ENCODE measurements at places on chromosomes 13 and 19.
A peak's percentile ranks its signal among the peaks of the same experiment; 100 is the strongest.

- DNase-seq: no peak
Observed at GRCh38 chr13:40429706-40430545, 236.5 kb downstream of the FOXO1 start.

- DNase-seq: no peak
Observed at GRCh38 chr13:25902891-25903341, 148.9 kb downstream of the SHISA2 start.

GRCh38 chr13:75410207-75410606 lies 71.8 kb downstream of the TBC1D4 start:
- no peak for DNase-seq

GRCh38 chr13:27979765-27980279 lies 8.7 kb downstream of the URAD start:
- no peak for DNase-seq

DNA sequence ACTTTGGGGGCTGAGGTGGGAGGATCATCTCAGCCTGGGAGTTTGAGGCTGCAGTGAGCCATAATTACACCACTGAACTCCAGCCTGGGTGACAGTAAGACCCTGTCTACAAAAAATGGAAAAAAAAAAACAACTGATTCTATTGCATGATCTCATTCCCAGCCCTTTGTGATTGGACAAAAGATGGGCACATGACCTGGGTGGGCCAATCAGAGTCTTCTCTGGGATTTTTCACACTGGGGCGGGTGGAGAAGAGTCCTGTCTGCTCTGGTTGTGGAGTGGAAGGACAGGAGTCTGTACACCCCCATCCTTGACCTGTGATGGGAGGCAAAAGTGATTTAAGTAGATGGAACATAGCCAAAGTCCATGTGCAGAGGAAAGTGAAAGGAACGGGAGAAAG lies 170.5 kb downstream of the UQCRFS1 start:
- DNase-seq: no peak

DNA sequence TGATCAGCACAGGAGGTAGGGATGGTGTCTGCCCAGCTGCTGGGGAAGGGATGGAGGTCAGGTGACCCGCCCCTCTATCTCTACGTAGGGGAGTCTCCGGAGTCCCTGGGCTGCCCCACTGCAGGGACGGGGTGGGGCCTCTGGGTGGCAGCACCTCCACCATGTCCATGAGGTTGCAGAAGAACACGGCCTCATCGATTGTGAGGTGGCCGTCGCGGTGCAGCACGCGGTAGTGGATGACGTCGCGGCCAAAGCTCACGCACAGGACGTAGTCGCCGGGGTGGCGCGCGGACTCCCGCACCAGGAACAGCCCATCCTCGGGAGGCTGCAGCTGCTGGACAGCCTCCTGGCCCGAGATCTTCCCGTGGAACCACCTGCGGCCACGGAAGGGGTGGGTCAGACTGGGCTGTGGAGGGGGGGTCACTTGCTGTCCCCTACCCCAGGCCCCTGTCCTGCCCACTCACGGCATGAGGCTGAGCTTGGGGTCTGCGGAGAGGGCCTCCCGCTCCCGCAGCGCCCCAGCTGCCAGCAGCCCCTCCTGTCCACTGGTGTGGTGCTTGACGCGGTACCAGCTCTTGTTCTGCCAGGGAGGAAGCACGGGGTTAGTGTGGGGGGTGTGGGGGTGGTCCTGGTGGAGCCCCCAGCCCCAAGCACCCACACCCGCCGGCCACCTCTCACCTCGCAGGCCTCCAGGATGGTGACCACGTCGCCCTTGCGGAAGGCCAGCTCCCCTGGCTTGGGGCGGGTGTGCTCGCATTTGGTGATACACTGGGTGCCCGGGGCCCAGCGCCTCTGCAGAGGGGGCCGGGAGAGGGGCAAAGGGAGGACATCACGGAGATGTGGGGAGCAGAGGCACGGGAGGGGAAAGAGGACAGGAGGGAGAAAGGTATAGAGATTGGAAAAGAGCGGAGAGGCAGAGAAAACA lies 2.3 kb downstream of the MATK start:
- DNase-seq: no peak

GRCh38 chr19:34317311-34317927 lies 47.6 kb upstream of the GPI start:
- peak; percentile 27 for DNase-seq

DNA sequence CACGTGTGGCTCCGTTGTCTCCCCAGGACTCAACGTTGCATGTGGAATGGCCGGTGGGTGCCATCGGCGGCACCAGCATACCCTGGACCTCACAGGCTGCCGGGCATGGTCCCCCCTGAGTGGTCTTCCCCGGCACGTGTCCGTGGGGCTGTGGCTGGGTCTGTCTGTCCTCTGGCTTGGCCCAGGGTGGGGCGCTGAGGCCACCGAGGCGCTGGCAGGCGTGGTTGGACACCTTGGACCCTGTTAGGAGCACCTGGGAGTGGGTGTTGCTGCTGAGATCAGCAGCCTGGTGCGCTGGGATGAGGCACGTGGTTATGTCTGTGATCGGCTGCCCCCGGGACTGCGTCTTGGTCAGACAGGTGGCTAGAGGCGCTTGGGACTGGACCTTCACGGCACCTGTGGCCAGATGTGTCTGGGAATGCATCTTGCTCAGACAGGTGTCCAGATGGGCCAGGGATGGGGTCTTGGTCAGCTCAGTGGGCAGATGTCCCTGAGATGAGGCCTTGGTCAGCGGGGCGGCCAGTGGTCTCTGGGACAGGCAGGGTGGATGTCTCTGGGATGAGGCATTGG lies 9.2 kb downstream of the IQCN start:
- no peak for DNase-seq

GRCh38 chr13:40665126-40666044 lies 1.1 kb downstream of the FOXO1 start:
- DNase-seq: no peak

DNA sequence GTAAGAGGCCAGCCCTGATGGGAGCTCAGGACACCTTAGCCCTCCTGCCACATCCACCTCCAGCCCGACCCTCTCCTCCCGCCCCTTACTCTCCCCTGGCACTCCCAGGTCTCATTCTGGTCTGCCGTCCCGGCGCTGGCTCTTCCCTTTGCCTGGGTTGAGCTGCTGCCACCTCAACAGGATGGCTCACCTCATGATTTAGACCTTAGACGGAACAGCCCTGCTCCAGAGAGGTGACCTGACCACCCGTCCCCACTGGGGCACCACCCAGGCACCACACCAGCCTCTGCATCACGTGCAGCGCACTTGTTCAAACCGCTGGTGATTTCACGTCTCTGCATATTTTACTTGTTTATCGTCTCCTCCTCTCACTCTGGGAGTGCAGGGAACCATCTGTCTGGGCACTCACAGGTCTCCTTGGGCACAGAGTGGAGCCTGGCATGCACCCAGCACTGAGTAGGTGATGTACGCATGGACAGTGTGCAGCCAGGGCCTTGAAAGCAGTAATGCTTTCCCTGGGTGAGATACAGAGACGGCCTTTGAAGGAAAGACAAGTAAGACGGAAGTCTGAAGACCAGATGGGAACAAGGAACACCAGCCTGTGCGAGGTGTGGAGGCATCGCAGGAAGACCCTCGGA lies 183.1 kb downstream of the KATNAL1 start:
- DNase-seq: no peak

DNA sequence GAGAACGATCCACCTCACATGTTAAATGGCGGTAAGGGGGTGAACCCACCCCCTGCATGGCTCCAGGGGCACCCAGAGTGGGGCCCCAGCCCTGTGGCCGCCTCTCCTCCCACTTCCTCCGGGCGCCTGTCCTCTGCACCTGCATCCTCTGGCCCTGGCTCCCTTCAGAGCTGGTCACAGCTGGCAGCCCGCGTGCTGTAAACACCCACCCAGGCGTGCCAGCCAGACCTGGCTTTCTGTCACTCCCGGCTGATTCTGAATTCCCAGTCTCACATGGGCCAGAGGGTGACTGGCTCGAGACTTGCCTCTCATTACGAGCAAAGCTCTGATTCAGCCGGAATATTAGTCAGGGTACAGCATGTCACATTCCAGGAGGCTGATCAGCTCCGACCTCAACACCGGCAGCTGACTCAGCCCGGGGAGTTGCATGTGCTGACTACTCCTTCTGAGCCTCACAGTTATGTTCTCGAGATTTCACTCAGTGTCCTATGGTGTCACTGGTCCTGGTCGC lies 75.1 kb downstream of the GNG7 start:
- peak; percentile 85 for DNase-seq

DNA sequence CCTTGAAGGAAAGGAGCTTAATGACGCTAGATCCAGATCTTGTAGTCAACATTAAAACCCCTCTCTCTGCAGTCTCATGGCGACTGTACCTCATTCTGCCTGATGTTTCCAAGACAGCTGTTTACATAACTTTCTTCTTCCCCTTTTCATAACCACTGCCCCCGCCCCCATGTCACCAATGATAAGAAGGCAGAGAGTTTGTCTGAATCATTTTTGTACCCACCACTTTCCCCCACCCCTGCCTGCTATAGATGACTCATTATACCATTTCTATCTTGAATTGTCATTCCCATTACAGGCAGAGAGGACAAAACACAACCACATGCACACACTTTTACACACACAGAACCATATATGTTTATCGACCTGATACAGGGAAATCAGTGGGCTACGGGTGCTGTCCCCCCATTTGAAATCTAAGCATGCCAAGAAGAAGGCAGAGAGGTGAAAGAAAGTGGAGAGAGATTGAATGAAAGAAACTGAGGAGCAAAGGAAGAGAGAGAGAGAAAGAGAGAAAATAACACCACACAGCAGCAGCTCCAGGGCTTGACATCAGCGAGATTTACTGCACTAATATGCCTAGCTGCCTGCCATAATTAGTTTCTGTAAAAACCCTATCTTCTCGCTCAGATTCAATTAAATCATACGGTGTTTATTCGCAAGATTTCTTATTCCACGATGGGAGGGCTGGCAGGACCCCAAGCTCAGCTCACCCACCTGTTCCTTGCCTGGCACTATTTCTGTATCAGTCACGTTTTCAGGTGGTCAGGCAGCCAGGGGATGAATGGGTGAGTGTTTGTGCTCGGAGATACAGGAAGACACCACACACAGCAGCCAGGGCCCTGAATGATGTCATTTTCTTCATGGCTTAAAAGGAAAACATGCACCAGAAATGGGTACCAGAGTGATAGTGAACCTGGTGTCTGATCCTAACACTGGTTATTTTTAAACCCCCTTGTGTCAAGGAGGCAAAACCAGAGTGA lies 114.3 kb upstream of the SERP2 start:
- no peak for DNase-seq

- DNase-seq: no peak
Observed at GRCh38 chr13:30020726-30021312, 170.4 kb upstream of the UBL3 start.

DNA sequence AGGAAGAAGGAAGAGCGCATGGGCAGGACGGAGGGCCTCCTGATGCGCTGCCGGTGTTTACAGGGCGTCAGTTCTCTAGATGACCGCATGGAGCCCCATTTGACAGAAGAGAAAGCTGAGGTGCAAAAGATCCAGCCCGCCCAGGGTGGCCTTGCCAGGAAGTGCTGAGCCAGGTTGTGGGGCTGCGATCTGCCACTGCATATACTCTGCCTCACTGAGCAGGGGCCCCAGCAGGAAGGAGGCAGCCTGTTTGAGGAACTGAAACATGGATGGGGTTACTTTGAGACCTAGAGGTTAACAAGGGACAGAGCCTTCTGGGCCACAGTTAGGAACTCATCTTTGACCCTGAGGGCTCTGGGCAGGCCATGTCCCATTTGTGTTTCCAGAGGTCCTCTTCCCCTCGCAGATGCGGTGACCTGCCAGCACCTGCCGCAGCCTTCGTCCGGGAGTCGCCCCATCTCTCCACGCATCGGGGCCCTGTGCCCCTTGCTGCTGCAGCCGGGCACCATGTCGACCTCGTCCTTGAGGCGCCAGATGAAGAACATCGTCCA lies 3.2 kb downstream of the EPN1 start:
- no peak for DNase-seq

DNA sequence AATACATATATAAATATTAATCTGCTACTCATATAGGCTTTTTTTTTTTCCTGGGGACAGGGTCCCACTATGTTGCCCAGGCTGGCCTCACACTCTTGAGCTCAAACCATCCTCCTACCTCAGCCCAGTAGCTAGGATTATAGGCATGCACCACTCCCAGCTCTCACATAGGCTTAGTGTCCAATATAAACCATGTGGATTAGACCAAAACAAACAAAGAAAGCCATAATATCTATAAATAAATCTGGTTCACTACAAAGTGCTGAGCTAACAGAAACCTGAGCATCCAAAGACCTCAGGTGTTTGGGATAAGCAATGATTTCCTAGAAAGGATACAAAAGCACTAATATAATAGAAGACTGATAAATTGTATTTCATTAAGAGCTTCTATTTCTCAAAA lies 26.0 kb downstream of the TBC1D4 start:
- no peak for DNase-seq

GRCh38 chr13:94188201-94188854 lies 291.2 kb downstream of the DCT start:
- DNase-seq: no peak

DNA sequence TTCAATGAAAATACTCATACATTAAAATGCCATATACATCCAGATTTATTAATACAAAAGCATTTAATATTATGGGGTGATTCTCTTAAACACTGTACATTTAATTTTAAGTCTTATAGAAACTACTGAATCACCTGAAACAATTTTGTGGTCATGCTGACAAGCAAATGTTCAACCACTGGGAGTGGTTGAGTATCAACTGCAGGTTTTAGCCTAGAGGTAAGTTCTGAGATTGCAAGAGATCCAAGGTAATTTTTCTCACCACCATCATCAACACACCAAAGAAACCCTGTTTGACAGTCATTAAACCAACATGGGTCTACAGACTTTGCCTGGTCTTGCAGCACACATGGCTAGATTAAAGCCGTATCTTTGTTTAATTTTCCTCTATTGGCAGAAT lies 196.3 kb downstream of the LHFPL6 start:
- no peak for DNase-seq

DNA sequence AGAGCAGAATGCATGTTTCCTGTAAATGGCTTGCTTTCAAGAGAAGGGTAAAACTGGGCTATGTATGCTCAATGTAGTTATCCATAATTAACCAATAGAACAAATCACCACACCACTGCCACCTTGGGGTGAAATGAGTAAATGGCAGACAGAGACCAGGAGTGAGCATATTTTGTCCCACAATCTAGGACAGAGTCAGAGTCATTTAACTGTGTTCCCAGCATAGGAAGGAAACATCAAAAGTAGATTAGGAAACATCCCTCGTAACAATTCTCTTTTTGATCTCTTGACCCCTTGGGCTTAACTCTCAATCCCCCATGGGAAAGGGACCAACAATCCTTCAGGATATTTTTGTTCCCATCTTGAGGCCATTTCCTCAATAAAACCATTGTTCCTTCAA lies 224.8 kb downstream of the NHLRC3 start:
- DNase-seq: peak; percentile 7

DNA sequence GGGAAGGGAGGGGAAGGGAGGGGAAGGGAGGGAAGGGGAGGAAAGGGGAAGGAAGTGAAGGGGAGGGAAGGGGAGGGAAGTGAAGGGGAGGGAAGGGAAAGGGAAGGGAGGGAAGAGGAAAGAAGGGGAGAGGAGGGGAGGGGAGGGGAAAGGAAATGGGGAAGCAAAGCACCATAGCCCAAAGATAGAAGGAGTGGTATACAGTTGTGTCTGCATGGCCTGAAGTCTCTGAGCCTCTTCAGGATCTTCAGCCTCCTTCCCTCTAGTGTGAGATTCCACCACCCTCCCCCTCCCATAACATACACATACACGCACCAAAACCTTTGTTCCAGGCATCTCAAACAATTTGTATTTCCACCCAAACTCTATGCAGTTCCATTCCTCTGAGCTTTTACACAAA lies 96.2 kb upstream of the SERP2 start:
- DNase-seq: no peak
